Skeletal muscle tissue (tissue), 5 donors: ENCODE measurements at places on chromosomes 7 and 10. TPM values are rescaled to one million over a fixed set of nuclear protein-coding genes. Genes with fewer than 3 reads are reported as not detected.

Gene PPP1R17
- total RNA-seq: not detected

Gene LIPJ
- total RNA-seq: 0.52 TPM

Gene SEMA3D
- 25.1 TPM for total RNA-seq

Gene TAS2R5
- 0.52 TPM for total RNA-seq

Gene PIK3AP1
- 6.3 TPM for total RNA-seq

Gene STEAP1B
- total RNA-seq: 4.7 TPM

Gene KAZALD1
- total RNA-seq: 23.5 TPM

Gene HOXA11
- 2.1 TPM for total RNA-seq

Gene STARD3NL
- 28.2 TPM for total RNA-seq

Gene FAM180A
- 0.52 TPM for total RNA-seq

Gene LCOR
- total RNA-seq: 31.3 TPM

Gene OPALIN
- not detected for total RNA-seq

Gene CPED1
- total RNA-seq: 14.6 TPM
